Purkinje cell (primary cell): ENCODE measurements at places on chromosomes 5 and 9. TPM values are rescaled to one million over a fixed set of nuclear protein-coding genes. Genes with fewer than 3 reads are reported as not detected.

Gene POC5
- 12.0 and 14.1 TPM in 2 replicates for polyA plus RNA-seq

Gene CARTPT
- 5.1 TPM in 1 of 2 replicates, not detected in the other for polyA plus RNA-seq

Gene PPP2R2B
- polyA plus RNA-seq: 115 and 131 TPM in 2 replicates

Gene NKD2
- 0.13 and 0.48 TPM in 2 replicates for polyA plus RNA-seq

Gene CTXN3
- polyA plus RNA-seq: not detected in 2 replicates

Gene SHC3
- polyA plus RNA-seq: 0.06 and 4.1 TPM in 2 replicates

Gene CDKN2B
- polyA plus RNA-seq: 19.8 and 25.9 TPM in 2 replicates

Gene PCDHB6
- polyA plus RNA-seq: 1.0 and 1.4 TPM in 2 replicates

Gene FLT4
- polyA plus RNA-seq: not detected in 2 replicates

Gene ADCY2
- 2.9 and 5.6 TPM in 2 replicates for polyA plus RNA-seq

Gene ASTN2
- 24.6 and 45.4 TPM in 2 replicates for polyA plus RNA-seq

Gene GFI1B
- polyA plus RNA-seq: not detected in 2 replicates

Gene PRR7
- not detected in 2 replicates for polyA plus RNA-seq

Gene SUSD3
- polyA plus RNA-seq: not detected in 2 replicates

Gene PRSS3
- 4.4 and 26.2 TPM in 2 replicates for polyA plus RNA-seq

Gene NRG2
- 0.38 and 0.73 TPM in 2 replicates for polyA plus RNA-seq

Gene FOXD4
- not detected in 2 replicates for polyA plus RNA-seq

Gene ANKRD33B
- 4.2 TPM in 2 replicates for polyA plus RNA-seq
